Activated CD8-positive, alpha-beta memory T cell treated with anti-CD3 and anti-CD28 coated beads, Interleukin-2, amount 10 ng/mL, durations not matched to agents 7 days and 5 days (primary cell): ENCODE measurements at places on chromosomes 16 and 17. TPM values are rescaled to one million over a fixed set of nuclear protein-coding genes. Genes with fewer than 3 reads are reported as not detected.

DNA sequence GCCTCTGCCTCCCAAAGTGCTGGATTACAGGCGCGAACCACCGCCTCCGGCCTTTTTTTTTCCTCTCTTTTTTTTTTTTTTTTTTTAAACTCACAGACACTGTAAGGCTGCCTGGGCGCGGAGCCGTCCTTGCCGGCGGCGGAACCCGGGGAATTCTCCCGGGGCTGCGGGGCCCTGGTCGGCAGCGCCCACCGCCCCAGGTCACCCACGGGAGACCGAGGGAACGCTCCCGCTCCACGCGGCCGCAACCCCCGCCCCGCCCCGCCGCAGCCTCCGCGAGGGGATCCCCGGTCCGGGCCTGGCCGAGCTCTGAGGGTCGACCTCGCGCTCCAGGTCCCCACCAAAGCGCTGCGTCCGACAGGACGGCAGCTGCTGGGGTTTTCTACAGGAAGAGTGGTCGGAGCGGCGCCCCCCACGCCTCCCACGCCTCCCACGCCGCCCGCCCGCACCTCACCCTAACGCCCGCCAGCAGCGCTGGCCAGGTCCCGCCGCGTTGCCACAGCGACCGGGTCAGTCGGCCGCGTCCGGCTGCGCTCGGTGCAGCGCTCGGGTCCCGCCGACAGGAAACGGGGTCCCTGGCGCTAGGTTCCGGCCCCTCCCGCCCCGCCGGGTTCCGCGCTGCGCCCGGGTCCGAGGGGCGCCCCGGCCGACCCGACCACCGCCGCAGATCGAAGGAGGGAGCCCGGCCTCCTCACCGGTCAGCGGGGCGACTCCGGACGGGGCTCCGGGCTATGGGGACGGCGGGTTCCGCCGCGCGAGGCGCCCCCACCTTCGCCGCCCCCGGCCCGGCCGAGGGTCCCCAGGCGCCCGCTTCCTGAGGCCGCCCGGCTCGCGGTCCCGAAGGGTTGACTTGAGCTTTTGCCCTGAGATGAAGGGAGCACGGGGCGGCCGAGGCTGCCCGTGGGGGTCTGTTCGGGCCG is at the start of gene CCDC57:
Gene CCDC57, minus strand, starts transcription at position 512 of the 920 bp plus-strand sequence. CDS start 10,898 bp downstream, outside the sequence.
- peaks cover 52% of the 10 kb centered on the region for H3K4me1 ChIP-seq
- no peaks in the 10 kb centered on the region for H3K27me3 ChIP-seq
- H3K4me3 ChIP-seq, result peak within 1 kb of the TSS; percentile 76

FOXO3B gene
- total RNA-seq, result 2.6 TPM

GRCh38 chr17:8253801-8254200 is 4.7 kb downstream of the PFAS start:
- H3K36me3 ChIP-seq, result peaks cover 18% of the 10 kb centered on the region
- H3K27me3 ChIP-seq, result no peaks in the 10 kb centered on the region
- H3K4me1 ChIP-seq, result peaks cover 14% of the 10 kb centered on the region
- no peak overlapping the region for H3K27ac ChIP-seq

GRCh38 chr17:80738987-80739730 is 194.5 kb downstream of the RPTOR start:
- DNase-seq, result no peak
- peaks cover 45% of the 10 kb centered on the region for H3K36me3 ChIP-seq
- H3K27me3 ChIP-seq, result no peaks in the 10 kb centered on the region
- peaks cover 35% of the 10 kb centered on the region for H3K4me1 ChIP-seq
- H3K27ac ChIP-seq, result peak overlapping the region; percentile 63
- H3K4me3 ChIP-seq, result no peak overlapping the region

DNA sequence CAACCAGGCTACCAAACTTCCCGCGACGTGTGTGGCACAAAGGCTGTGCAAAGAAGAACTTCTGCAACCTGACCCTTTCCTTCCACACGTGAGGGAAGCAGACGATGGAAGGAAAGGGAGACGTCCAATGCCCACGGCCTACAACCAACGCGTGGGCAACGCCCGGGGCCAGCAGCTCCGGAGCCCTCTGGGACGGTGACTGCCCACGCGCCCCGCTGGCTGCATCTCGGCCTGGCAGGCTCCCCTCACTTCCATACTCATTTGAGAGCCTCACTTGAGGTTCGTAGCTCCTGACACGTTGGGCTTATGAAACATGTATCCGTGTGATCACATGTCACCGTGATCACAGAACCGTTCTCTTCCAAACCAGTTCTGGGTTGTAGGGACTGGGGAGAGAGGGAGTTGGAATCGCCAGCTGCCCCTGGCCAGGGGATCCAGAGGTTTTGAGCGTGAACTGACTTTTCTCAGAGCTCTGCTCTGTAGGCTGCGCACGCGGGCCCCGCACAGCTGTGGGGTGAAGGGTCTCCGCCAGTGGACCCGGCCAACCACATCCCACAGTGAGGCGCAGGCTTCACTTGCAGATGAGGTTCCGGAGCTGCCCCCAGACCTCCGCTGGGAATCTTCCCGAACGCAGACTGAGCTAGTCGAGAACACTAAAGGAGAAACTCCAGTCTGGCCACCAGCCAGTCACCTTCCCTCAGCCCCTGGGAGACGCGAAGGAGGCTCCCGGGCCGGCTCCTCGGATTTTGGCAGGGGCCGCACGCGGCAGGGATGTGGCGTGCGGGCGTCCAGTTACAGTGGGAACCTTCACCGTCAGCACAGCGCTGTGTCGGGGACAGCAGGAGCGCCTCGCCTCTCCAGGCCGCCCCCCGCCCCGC is 1.0 kb downstream of the LMF1 start:
- H3K4me3 ChIP-seq, result peak overlapping the region; percentile 77
- peak overlapping the region; percentile 40 for H3K27ac ChIP-seq
- peaks cover 24% of the 10 kb centered on the region for H3K4me1 ChIP-seq
- H3K36me3 ChIP-seq, result peaks cover 30% of the 10 kb centered on the region

DNA sequence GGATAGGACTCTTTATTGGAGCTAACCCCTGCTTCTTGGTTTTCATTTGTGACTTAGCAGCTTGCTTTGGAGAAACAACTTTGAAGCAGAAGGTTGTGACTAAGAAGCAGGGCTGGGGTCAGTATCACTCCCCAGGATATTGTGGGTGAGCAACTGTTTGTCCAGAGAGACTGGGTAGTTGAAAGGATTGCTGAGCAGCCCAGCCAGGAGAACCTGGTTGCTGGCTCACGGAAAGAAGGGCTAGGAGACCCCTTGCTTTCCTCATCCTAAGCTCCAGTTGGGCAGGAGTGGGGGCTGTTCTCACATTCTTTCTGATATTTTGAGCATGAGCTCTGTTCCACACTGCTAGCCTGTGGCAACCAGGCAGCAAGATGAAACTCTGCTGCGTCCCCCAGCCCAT is 151.2 kb downstream of the CBLN1 start:
- no peaks in the 10 kb centered on the region for H3K36me3 ChIP-seq
- no peak overlapping the region for H3K4me3 ChIP-seq
- no peak for DNase-seq
- H3K4me1 ChIP-seq, result no peaks in the 10 kb centered on the region
- H3K27me3 ChIP-seq, result no peaks in the 10 kb centered on the region

QPRT gene
- 15.7 TPM for total RNA-seq

- peak; percentile 86 for DNase-seq
- H3K27ac ChIP-seq, result peak overlapping the region; percentile 93
- no peaks in the 10 kb centered on the region for H3K27me3 ChIP-seq
- H3K4me1 ChIP-seq, result peaks cover 72% of the 10 kb centered on the region
Measured at GRCh38 chr16:50696575-50697420, 3.4 kb downstream of the NOD2 start.

DNA sequence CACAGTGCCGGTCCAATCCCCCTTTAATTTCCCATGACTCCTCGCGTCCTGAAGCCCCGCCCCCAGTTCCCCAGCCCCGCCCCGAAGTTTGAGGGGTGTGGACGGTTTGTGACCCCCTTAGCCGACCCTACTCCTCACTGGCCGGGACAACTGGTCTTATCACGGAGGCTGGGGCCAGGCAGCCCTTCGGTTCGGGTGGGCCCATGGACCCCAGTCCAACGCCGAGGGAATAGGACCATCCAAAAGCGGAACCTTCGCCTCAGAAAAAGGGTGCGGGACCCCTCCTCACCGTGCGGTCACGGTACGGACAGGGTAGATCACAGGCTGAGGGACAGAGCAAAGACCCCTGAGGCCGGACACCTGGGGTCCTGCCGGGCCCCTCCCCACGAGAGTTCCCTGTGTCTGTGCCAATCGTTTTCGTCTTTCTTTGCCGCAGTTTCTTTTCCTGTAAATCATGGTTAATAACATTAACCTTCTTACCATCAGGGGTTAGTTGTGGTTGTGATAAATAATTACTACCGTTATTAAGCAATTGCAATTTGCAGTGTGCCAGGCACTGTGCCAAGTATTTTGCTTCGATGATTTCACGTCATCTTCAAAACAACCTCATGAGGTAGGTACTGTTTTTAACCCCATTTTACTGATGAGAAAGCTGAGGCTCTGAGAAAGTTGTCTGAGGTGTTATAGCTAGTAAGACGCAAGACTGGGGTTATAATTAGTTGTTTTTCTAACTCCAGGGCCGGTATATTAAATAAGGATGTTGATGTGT is 543 bp downstream of the TMUB2 start:
- H3K4me1 ChIP-seq, result peaks cover 37% of the 10 kb centered on the region

DNA sequence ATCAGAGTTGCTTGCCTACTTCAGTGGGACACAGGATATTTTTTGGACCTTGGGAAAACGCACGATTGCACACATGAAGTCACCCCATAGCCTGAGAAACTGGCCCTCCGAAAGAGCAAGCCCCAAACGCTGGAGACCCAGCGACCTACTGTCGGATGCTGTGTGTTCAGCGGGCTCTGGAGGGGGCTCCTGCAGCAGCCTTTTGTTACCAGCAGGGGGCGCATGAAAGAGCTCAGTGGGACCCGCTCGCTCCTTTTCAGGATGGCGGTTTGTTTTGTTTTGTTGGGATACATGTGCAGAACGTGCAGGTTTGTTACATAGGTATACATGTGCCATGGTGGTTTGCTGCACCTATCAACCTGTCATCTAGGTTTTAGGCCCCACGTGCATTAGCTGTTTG is 28.4 kb downstream of the MYH3 start:
- no peak overlapping the region for H3K4me3 ChIP-seq
- no peak for DNase-seq
- peaks cover 4% of the 10 kb centered on the region for H3K36me3 ChIP-seq
- no peaks in the 10 kb centered on the region for H3K4me1 ChIP-seq
